ENCODE measurements at places on chromosomes 1 and 21.

DNA sequence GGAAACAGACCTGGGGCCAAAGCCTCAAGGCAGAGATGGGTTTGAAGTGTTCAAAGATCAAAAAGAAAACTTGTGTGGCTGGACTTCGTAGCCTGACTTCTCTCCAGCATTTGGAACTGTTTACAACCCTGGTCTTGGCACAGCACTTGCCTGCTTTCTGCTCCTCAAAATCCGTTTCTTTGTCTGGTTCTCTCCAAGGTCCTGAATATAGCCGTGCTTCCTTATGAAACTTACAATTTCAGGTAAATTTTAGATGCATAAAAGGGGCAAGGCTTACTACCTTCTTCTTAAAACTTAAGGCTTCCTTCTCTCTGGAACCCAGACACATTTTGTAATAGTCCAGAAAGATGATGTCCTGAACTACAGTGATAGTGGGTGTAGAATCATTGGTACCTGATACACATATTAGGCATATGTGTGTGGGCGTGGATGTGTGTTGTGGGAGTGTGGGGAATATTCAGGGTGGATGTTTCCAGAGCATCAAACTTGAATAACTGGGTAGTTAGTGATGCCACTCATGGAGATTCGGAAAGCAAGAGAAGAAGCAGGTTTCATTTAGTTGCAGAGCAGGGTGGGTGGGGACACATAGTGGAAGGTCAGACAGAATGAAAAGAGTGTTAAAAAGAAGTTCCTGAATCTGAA lies 26.4 kb upstream of the FAM78B start:
- DNase-seq: no peak

DNA sequence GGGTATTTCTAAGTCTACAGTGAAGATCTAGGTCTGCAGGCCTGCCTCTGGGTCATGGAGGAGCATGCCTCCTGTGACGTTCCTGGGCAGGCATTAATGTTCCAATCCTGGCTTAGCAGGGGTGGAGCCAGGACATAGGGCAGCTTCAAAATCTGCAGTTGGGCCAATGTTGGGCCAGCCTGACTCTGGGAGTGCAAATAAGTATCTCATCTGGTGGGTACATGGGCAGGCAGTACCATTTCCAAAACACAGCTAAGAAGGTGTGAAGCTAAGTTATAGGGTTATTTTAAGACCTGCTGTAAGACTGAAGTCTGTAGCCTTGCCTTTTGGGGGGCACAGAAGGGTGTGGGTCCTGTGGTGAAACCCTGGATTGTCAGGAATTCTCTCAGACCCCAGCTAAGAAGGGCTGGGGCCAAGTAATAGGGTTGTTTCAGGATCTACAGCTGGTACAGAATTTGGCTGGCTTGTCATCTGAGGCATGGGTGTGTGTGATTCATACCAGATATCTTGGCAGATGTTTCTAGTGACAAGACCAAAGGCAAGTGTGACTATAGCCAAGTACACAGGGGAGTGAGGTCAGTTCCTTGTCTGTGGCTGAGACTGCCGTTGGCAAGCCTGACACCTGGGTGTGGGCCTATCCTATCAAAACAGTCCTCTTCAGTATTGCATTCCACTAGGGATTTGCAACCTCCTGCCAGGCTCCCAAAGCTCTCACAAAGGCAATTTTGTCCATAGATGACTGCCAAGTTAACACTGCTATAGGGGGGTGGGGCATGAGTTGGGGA lies 468.7 kb upstream of the B3GALT2 start:
- no peak for DNase-seq

DNA sequence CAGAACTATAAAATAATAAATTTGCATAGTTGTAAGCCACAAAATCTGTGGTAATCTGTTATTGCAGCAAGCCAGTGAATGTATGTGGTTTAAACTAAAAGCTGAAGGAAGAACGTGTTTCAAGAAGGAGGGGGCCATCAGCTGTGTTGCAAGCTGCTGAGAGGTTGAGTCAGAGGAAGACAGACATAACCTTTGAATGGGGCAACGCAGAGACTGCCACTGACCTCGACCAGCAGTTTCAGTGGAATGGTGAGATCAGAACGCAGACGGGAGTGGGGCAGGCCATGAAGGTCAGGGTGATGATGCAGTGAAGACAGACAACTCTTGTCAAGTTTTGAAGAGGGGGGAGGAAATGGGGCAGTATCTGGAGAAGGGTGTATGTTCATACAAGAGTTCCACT lies 23.2 kb upstream of the QSOX1 start:
- DNase-seq: no peak

GRCh38 chr1:115265099-115265498 lies 73.0 kb downstream of the NGF start:
- no peak for DNase-seq

DNA sequence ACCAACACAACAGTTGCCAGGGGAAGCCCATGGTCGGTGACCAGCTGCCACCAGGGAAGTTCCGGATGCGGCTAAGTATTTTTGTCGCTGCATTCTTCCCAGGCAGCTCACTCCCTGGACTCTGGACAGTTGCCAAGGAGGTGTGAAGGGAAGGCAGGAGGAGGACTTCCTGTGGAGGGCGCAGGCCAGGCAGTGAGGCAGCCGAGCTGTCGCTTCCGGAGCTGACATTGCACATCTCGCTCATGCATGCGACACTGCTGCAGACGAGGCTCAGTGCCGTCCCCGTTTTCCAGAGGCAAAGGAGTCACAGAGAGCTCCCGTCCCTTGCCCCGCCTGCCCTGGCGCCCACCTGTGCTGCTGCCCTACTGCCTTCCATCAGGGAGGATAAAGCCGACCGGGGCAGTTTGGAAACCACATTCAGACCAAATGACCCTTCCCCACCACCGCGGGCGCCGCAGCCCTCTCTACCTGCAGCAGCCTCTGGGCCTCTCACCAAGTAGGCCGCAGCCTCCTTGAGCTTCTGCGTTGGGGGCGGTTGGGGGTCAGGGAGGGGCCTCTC lies 81.4 kb downstream of the NENF start:
- DNase-seq: no peak

- DNase-seq: no peak
These were observed 40.8 kb upstream of the COL24A1 start for GRCh38 chr1:86197206-86197855.

- DNase-seq: no peak
These were observed 148.2 kb downstream of the RWDD3 start for GRCh38 chr1:95382000-95382786.

DNA sequence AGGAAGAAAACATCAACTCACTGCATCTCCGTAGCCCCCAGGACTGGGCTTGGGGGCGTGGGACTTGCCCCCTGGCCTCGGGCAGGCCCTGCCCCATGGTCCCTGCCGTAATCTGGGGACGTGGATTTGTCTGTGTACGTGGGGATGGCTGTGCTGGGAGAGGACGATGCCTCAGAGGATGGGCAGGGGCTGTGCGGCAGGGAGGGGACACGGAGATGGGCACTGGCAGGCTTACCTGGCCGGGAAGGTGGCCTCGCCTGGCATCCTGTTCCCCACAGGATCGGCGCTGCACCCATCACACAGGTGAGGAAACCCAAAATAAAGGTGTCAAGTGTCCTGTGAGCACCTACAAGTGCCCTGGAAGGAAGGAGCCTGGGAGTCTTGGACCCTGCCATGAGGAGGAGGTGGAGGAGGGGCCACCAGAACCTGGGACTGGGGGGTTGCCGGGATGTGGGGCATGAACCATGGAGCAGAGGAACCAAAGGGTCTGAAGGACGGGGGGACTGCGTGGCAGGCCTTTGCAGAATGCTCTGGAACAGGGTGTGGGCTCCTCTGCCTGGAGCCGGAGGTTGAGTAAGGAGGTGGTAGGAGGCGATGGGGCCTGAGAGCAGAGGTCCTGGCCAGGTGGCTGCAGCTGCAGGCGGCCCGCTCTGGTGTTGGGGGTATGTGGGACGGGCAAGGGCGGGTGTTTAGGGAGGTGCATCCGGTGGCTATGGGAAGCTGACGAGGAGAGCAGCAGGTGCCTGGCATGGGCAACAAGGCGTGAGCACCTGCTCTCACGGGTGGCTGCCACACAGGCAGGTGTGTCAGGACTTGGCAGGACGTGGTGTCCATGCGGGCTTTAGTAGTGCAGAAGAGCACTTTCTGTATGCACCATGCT lies 27.8 kb upstream of the LRRC3 start:
- no peak for DNase-seq

- no peak for DNase-seq
These were observed 22.5 kb downstream of the CHD5 start for GRCh38 chr1:6157528-6158174.

DNA sequence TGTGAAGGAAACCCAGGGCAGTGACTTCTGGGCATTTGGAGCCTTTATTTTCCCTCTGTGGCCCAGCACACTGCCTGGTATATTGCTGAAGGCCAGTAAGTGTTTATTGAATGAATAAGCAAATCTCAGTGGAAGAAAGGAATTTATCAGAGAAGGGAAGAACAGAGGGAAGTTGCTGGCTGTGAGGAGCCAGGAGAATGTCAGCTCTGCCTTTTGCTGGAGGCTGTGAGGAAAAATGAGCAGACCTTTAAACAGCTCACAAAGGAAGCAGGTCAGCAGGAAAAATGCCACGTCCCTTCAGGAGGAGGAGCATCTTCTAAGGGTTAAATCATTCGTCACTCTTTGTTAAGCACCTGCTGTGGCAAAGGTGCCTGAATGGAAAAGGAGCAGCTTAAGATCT lies 75.9 kb downstream of the GIPC2 start:
- no peak for DNase-seq
